ENCODE measurements at places on chromosomes 13 and 19.

DNA sequence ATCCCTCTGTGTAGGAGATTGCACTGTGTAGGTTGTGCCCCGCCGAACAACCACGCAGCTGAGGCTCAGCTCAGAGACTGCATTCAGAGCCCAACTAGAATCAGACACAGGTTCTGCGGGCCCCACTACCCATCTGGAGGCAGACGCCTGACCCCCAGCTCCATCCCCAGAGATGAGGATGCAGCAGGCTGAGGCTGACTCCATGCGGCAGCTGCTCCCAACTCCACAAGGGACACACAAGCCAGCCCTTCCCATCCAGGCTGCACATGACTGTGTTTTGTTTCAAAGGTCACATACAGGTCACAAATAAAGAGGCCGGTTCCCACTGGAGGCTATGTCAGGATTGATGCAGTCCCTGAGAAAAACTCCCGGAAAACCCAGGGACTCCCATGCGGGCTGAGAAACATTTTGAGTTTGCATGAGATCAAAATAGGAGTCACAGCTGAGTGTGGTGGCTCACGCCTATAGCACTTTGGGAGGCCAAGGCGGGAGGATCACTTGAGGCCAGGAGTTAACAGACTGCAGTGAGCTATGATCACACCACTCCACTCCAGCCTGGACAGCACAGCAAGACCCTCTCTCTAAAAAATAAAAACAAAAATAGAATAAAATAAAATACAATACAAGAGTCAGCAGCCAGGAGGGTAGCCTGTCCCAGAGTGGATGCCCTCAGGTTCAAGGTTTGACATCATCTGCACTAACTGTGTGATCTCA, 14.0 kb downstream of the ELL start:
- no peak for DNase-seq

- DNase-seq: no peak
Measured at GRCh38 chr13:28357911-28358433, 137.0 kb downstream of the FLT1 start.

DNA sequence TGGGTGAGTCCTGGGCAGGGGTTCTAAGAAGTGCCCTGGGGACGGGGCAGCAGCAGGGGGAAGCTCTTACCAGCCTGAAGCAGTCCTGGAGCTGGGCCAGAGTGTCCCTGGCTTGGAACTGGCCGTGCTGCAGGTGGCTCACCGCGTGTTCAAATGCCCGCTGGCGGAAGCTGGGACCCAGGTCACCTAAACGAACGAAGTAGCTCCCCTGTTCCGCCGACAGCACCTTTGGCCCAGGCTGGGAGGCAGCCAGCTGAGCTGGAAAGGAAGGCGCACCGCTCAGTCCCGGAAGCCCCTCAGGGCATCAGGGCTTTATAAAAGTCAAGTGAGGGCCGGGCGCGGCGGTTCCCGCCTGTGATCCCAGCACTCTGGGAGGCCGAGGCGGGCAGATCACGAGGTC, 9.6 kb downstream of the PLIN4 start:
- no peak for DNase-seq

DNA sequence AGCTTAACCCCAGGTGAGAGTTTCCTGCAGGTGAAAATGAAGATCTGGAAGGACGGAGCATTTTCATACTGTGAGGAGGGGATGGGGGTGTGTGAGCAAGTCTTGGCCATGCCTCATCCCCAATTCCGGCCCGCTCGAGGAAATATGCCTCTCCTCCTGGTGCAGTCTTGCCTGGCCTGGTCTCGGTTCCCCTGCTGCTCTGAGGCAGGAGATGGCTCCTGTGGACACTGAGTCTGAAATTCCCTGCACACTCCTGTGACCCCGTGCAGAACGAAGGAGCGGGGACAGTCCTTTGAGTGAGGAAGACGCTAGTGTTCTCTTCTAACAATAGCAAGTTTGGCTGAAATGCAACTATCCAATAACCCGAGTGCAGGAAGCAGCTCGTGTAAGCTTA, 329 bp upstream of the ZNF439 start:
- no peak for DNase-seq

- DNase-seq: no peak
Measured at GRCh38 chr19:58466089-58466759, 656 bp upstream of the ZNF324 start.

GRCh38 chr19:18745012-18745735, 45.9 kb downstream of the COMP start:
- no peak for DNase-seq

GRCh38 chr13:26095338-26095737, 43.5 kb upstream of the SHISA2 start:
- no peak for DNase-seq

DNA sequence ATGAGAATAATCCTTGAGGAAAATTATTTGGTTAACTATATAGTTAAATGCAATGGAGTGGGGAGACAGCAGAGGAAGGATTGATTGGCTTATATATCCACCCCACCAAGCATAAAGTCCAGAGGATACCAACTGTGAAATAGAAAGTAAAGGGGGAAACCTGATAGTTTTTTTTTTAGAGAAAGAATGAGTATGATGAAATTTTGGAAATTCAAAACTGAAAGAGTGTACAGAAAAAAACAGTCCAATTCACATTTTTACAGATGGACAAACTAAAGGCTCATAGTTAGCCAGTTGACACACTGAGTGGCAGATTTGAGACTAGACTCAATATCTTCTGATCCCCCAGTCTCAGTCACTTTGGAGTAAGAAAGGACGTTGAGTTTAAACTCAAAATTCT, 51.1 kb downstream of the FNDC3A start:
- no peak for DNase-seq

GRCh38 chr19:35352448-35353304, 5.0 kb downstream of the FFAR1 start:
- peak; percentile 54 for DNase-seq

- no peak for DNase-seq
Measured at GRCh38 chr19:48670699-48671445, 1.9 kb downstream of the NTN5 start.

DNA sequence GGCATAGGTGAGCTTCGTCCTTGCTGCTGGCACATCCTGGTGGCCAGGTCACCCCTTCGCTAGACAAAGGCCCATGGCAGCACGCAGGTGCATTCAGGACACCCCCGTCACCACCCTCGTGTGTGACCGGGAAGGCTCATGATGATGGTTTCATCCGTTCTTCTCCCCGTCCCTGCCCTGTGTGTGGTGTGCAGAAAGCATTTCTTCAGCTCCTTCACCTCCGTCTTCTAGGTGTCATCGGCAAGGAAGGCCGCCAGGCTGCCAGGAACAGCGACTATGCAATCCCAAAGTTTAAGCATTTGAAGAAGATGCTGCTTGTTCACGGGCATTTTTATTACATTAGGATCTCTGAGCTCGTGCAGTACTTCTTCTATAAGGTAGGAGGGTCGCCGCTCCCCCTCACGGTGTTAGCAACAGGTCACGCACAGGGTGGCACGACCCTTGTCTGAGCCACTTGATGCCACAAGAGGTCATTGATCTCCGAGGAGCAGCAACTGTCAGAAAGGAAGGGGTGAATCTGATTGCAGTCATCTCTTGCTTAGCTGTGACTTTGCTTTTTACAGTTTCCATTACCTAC, 111.0 kb upstream of the MCF2L start:
- no peak for DNase-seq

DNA sequence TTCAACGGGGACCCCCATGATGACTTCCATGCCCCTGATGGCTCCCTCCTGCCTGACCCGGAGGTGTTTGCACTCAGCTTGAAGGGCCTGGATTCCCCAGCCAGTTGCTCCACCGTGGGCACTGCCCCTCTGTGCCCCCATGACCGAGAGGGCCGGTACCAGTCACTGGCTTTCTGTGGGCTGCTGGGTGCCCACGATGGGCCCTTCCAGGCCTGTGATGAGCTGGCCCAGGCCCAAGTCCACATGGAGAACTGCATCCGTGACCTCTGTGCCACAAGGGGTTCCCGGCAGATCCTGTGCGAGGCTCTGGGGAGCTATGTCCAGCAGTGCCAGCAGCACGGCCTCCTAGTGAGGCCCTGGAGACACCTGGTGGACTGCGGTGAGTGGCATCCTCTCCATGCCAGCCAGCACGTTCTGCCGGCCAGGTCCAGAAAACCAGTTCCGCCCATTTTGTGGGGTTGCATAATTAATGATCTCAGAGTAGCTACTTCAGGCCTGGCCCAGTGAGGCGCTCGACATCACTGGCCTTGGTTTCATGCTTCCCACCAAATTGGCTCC, 34.9 kb upstream of the FXYD3 start:
- DNase-seq: no peak

- peak; percentile 86 for DNase-seq
Measured at GRCh38 chr19:5949792-5950305, 28.1 kb downstream of the RANBP3 start.

- no peak for DNase-seq
Measured at GRCh38 chr13:30916991-30917390, 10.9 kb downstream of the MEDAG start.

GRCh38 chr19:12668932-12669269, 2.3 kb downstream of the WDR83 start:
- no peak for DNase-seq

- DNase-seq: peak; percentile 30
Measured at GRCh38 chr19:17855280-17856152, 4.2 kb upstream of the RPL18A start.

GRCh38 chr13:48578516-48579164, 45.8 kb upstream of the RCBTB2 start:
- no peak for DNase-seq

- no peak for DNase-seq
Measured at GRCh38 chr13:50162567-50162966, 147.3 kb downstream of the KCNRG start.

DNA sequence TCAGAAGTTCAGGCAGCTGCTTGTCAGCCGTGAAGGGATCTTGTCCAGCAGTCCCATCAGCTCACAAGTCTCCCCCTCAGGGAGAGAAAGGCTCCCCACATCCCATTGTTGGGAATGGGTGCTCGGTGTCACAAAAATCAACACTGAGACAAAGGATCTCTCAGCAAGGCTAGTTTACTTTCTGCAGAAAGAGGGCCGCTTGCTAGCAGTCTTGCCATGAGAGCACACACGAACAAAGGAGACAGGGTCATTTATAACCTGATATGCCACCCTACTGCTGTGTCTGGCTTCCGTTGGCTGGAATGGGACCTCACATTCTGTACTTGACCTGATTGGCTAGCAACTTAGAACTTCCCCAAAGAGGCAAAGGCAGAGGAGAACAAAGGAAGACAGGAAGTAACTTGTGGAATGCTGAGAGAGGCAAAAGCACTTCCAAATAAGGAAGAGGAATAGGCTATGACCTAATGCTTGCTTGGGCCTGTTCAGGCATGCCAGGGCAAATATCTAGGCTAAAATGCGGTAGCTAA, 8.7 kb upstream of the IGFL3 start:
- DNase-seq: peak; percentile 82

DNA sequence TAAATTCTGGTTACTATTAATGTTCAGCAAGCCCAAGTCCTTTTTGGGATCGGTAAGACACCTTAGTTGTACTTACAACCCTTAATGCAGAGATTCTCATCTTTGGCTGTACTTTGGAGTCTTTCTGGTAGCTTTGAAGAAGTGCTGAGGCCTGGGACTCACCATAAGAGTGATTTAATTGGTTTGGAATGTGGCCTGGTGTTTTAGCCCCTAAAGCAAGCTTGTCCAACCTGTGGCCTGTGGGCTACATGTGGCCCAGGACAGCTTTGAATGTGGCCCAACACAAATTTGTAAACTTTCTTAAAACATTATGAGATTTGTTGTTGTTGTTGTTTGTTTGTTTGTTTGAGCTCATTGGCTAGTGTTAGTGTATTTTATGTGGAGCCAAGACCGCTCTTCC, 215.3 kb downstream of the ZIC5 start:
- DNase-seq: no peak

DNA sequence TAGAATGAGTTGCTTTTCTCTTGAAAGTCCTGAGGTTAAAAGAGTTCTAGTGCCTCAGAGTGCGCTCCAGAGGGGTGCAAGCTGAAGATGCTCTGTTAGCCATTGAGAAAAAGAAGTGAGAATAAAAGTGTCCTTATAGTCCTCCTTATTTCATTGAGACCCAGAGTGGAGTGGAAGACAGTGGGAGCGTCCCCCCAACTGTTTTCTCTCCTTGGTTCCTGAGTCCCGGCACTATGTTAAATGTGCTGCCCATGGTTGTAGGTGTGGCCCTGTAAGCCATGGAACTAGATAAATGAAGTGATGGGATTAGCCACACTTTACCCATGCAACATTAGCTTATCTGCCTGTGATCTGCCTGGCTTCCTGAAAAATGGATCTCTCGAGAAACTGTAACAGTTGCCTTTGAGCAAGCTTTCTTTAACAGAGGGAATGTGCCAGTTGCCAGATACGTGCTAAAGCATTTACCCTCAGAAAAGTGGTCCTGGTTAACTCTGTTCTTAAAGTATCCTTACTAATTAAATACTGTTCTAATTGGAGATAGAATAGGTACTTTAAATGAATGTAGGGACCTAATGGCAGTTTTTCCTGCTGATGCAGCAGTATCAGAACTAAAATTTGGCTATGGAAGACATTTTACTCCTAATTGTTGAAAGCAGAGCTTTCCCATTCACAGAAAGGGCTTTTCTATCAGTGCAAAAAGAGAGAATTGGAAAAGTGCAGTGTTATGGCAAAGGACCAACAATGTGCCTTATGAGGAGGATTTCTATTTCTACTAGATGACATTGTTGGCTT, 21.4 kb upstream of the PSG9 start:
- no peak for DNase-seq

- no peak for DNase-seq
Measured at GRCh38 chr13:46926916-46927590, 30.2 kb upstream of the HTR2A start.

GRCh38 chr19:16041299-16041990, 34.9 kb upstream of the TPM4 start:
- DNase-seq: peak; percentile 6

DNA sequence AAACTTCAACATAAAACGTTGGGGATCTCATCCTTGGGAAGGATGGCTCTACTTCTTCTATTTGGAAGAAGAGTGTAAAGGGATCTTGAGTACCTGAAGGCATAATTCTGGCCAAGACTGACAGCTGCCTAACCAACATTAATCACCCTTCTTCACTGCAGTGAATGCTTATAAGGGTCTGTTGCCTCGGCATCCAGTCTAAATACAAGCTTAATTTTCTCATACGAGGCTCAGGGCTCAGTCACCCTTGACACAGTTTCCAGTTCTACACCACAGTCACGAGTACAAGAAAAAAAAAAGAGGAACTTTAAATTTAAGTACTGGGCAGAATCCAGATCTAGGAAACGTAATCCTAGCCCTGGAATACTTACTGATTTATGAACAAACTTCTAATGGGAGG, 9.0 kb downstream of the FPR3 start:
- no peak for DNase-seq

DNA sequence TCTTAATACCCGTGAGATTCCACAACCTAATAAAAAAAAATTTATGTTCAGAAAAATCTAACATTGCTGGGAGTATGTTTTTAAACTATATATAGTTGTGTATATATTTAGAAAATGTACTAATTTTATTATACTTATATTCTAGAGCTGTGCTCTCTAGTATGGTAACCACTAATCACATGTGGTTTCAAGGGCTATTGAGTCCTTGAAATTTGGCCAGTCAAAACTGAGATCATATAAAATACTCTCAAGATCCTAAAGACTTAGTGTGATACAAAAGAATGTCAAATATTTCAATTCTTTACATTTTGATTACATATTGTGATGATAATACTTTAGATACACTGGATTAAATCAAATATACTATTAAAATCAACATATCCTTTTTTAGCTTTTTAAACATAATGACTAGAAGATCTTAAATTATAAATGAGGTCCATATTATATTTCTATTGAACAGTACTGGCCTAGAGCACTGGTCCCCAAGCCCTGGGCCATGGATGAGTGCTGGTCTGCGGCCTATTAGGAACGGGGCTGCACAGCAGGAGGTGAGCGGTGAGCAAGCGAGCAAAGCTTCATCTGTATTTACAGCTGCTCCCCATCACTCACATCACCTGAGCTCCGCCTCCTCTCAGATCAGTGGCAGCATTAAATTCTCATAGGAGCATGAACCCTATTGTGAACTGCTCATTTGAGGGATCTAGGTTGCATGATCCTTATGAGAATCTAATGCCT, 176.5 kb upstream of the NBEA start:
- DNase-seq: no peak
